ENCODE measurements at places on chromosomes 4 and X.
A peak's percentile ranks its signal among the peaks of the same experiment; 100 is the strongest.

- no peak for DNase-seq
Measured at GRCh38 chr4:98311656-98312055, 50.5 kb downstream of the RAP1GDS1 start.

DNA sequence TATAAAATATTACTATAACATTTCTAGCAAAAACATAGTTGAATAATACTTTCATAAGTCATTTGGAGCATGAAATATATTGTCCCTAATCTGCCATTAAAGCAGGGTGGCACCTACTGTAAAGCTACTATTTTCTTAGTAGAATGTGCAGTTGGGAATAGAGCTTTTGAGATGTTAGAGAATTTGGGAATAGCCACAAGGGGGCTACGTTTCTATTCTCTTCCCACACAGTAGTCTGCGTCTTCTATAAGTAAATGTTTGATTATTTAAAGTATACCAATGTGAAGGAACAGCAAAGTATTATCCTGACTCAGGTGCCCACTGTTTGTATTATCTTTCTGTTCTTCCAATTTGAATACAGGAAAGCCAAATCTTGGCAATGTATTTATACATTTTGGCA is 323.2 kb upstream of the GIMD1 start:
- DNase-seq, result no peak

DNA sequence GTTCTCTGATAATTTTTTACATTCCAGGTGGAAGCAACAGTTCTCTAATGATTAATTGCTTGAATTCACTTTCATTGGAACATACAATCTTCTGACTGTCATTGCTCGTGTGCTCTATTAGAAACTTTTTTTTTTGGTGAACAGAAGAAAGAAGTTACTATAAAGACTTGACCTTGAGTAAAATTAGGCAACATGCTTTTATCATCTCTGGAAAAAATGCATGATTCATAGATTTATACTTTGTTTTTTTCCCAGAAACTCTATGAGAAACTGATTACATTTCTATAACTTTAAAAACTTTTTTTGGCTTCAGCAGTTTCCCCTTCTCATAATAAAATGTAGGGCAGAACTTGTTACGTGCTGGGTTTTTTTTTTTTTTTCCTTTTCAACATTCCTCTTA is 167.6 kb downstream of the ARHGAP10 start:
- no peak for DNase-seq

DNA sequence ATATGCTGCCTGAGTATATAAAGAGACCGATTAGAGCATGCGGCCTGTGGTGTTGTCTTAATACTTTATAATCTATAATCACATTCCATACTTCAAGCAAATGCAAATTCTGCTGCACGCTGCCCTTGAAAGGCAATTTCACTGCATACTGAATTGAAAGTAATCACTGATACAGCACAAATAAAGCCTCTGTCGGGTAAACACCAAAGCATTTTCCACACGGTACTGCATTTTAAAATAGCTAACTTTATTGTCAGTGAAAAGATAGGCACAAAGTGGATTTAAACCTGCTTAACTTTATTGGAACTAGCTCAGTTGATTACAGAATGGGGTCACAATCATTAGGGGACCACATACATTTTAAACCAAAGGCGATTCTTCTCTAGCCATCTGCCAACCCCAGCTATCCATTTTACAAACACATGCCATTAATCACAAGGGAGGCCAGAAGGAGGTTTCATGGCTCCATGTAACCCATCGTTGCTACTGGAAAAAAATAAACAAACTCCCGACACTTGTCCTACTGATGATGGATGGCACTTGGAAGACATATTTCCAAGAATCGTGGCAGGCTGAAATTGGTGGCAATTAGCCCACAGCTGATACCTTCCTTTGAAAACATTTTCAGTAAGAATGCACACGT is 65.9 kb downstream of the AMOT start:
- no peak for DNase-seq

DNA sequence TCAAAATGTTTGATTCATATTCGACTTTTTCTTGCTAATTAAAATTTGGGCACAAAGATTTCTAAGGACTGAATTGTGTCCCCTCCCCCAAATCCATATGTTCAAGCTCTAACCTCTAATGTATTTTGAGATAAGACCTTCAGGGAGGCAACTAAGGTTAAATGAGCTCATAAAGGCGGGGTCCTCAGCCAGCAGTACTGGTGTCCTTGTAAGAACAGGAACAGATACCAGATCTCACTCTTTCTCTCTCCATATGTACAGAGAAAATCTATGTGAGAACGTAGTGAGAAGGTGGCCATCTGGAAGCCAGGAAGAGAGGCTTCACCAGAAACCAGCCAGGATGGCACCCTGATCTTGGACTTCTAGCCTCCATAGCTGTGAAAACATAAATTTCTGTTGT is 116.9 kb downstream of the VEGFC start:
- no peak for DNase-seq

GRCh38 chr4:104516884-104517283 is 22.2 kb upstream of the CXXC4 start:
- no peak for DNase-seq

DNA sequence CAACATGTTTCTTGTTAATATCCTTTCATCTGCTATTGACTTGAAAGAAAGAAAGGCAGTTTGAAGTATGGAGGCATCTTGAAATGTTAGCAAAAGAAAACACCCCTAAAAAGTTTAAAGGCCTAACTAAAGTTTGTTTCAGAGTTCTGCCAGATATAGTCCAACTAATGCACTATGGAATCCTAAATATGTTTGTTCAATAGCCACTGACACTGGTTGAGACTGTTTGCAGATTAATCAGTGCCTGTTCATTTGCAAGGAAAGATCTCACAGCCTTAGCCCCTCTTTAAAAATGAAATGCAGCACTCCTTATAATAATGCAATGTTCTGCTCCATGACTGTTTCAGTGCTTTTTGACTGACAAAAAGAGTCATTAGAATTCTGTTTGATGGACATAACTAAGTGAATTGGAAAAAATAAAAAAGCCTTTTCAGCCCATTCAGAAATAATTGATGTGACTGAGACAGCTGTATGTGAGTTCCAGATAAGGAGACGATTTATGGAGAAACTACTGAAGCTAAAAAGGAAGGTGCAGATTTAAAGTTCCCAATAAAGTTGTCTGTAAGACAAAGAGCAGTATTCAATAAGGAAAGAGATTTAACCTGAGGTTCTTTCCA is 192.0 kb downstream of the PCDH7 start:
- DNase-seq, result no peak

GRCh38 chrX:11461201-11462001 is 168.2 kb downstream of the AMELX start:
- DNase-seq, result no peak

GRCh38 chrX:150478496-150479492 is 89.6 kb upstream of the MTM1 start:
- DNase-seq, result no peak

- no peak for DNase-seq
Measured at GRCh38 chr4:47053485-47053884, 22.1 kb downstream of the GABRB1 start.

- DNase-seq, result no peak
Measured at GRCh38 chr4:34619531-34620162, 1624.7 kb downstream of the ARAP2 start.

GRCh38 chr4:72577211-72577610 is 8.2 kb upstream of the ADAMTS3 start:
- no peak for DNase-seq

- no peak for DNase-seq
Measured at GRCh38 chr4:56128213-56128612, 179.5 kb downstream of the CEP135 start.

DNA sequence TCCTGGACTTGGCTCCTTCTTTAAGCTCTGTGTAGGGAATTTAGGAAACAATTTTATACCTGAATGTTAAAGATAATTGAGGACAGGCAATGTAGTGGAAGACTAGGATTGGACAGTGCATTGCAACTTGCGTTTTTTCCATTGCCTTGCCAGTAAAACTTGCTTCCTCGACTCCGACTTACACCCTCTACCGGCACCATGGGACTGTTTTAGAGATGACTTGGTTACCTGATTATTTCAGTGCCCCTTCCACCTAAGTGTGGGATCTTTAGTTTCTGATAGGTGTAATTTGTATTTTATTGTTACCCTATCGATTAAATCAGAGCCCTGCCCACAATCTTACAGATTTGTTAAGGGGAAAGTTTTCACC is 1.2 kb downstream of the PRPS1 start:
- DNase-seq, result no peak

DNA sequence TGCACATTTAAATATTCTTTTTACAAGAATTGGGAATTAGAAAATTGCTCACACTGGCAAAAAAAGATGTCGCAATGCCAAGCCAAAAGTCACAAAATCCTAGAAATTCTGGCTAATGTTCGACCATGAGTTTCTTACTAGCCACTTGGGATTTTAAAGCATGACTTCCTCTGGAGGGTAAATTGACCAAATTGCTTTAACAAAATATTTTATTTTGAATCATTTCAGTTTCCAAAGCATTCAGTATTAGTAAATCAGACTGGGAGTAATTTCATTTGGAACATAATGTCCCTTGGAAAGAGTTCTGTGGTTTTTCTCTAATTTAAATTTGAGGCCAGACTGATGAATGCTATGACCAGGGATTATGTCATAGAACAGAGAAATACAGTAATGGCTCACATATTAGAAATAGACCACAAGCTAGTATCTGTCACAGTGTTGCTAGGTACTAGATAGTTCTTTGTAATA is 7.6 kb upstream of the CXCL5 start:
- peak; percentile 73 for DNase-seq

DNA sequence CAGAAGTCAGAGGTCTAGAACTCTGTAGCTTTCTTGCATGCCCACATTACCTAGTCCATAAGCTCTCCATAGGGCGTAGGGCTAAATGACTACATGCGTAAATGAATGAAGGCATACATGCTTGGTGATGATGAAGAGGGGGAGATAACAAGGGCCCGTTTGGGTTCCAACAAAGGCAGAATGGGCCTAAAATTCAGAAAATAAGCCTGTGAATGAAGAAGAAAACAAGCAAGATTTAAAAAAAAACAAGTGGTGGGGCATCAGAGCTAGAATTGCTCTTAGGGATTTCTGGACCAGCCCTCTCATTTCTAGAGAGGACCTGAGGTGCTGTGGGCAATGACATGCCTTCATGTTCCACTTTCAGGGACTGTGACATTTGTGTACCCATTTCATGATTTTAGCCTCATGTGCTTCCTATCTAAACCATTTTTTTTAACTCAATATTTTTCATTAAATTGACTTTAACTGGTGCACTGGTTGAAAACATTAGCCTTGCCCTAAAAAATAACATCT is 12.1 kb downstream of the GPRIN3 start:
- DNase-seq, result no peak

- DNase-seq, result no peak
Measured at GRCh38 chr4:154560419-154560801, 2.4 kb upstream of the FGB start.

DNA sequence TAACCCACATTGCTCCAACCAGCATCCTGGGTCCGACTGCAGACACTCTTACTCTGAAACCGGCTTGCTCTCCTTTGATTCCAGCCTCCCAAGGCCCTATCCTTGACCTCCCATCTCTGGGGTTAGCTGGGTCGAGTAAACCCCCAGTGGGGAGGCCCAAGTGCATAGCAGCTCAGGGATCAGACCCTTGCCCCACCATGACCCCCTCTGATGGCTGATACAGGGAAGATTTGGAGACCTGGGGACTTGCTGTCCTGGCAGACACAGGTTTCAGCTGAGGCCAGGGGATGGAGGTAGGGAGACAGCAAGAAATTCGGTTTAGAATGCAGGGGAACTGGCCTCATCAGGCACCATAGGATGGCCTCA is 23.6 kb upstream of the CDKL5 start:
- no peak for DNase-seq

DNA sequence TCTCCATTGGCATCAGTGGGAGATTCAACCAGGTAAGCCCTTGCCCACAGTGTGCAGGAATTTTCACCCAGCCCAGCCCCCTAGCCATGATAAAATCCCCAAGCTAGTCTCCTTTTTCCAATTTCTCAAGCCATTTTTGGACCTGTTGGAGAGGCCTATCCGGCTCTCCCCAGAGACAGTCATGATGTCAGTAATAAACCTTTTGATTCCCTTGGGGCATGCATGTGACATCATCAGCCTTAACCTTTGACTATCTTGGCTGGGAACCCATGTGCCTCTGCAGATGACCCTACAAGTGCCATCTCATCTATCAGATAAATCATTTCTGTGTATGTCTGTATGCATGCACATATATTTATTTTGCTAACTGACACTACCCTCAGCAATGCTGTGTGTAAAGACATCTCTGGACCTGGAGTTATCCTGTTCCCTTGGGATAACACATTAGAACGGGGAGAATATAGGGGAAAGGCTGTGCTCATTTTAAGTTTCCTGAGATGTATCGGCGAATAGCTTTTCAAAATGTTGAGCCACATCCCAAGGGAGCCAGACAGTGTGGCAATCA is 51.0 kb downstream of the CYTL1 start:
- DNase-seq, result no peak

- DNase-seq, result no peak
Measured at GRCh38 chrX:31212856-31213748, 141.3 kb upstream of the FTHL17 start.

DNA sequence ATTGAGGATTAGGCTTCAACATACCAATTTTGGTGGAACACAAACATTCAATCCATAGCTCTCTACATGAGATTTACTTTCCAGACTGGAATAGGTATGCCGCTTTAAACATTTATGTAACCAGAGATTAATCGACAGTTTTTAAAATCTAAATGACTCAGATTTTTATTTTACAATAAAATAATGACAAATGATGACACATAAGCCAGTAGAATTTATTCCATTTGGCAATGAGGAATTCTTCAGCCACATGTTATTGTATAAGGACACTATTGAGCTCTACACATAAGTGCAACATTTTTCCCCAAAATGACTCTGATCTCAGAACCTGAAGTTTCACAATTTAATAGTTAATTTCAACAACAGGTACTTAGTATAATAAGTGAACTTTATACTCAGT is 227.0 kb upstream of the PRPS2 start:
- DNase-seq, result no peak

- DNase-seq, result no peak
Measured at GRCh38 chrX:39443240-39443639, 642.0 kb downstream of the MID1IP1 start.

DNA sequence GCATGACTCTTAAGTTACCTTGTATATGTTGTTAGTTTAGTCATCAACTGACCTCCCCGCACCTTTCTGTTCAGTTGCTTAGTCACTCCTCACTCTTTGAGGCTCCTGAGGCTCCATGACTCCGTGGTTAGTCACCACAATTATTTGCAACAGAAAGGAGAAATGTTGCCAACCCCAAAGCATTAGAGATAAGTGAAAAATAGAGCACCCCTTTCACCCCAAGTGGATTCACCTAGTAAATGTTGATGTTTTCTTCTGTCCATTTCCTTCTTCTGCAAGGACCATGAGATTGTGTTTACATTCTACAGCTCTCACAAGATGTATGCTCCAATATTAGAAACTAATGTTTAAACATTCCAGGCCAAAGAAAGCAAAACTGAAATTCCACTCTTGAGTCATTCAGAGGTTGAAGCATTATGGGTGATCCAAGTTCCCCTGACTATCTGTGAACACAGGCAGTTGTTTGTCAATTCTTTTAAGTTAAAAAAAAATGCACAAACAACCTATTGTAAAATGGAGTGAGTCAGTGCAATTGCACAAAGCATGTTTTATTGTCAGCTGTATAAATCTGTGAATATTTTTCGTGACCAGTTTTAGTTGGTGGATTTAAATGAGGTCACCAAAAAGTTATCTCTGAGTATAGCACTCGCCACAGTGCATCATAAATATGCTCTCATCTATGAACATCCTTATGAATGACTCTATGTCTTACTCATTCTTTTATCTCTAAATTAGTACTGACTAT is 552.4 kb upstream of the MAGEB2 start:
- DNase-seq, result peak; percentile 75

- DNase-seq, result no peak
Measured at GRCh38 chrX:22662776-22663175, 337.0 kb upstream of the DDX53 start.

GRCh38 chr4:185263419-185263818 is 54.0 kb downstream of the SNX25 start:
- no peak for DNase-seq
